ENCODE measurements at places on chromosomes 11 and 22. TPM values are rescaled to one million over a fixed set of nuclear protein-coding genes. Genes with fewer than 3 reads are reported as not detected.

DNA sequence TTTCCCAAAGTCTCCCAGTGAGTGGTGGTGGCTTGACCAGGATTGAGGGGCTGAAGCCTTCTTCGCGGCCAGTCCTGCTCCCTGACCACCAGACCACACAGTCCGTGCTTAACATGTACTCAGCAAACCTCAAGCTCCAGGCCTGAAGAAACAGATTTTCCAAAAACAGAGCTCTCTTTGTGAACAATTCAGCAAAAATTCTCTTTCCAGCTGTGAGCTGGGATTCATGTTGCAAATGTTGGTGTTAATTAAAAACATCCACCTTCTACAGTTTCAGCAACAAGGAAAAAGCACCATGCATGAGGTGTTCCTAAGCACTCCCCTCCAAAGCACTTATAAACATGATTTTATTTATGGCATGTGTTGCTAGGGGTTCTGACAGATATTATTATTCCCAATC, 129.5 kb downstream of the ETS1 start:
- no peak for DNase-seq
- H3K4me3 ChIP-seq: no peak overlapping the region
- H3K27me3 ChIP-seq: no peaks in the 10 kb centered on the region
- no peak overlapping the region for H3K27ac ChIP-seq

RAG1 gene
- 0.70 TPM for total RNA-seq

GAL gene
- total RNA-seq: 65.2 TPM

DNA sequence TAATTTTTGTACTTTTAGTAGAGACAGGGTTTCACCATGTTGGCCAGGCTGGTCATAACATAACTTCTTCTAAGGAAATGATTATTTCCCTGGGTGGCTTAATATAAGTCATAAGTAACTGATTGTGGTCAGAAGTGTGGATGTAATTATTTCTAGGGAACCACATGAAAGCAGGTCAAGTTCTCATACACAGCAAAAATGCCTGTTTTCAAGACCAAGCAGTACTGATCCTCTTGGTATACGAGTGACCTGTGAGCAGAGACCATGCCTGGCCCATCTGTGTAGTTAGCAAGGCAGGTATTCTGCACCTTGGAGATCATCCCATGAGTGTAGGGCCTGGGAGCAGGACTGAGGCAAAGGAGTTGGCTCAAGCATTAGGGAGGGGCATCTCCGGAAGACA, 32.5 kb upstream of the NUCB2 start:
- no peak overlapping the region for H3K4me3 ChIP-seq
- H3K36me3 ChIP-seq: no peaks in the 10 kb centered on the region
- no peak overlapping the region for H3K27ac ChIP-seq
- H3K27me3 ChIP-seq: no peaks in the 10 kb centered on the region

DNA sequence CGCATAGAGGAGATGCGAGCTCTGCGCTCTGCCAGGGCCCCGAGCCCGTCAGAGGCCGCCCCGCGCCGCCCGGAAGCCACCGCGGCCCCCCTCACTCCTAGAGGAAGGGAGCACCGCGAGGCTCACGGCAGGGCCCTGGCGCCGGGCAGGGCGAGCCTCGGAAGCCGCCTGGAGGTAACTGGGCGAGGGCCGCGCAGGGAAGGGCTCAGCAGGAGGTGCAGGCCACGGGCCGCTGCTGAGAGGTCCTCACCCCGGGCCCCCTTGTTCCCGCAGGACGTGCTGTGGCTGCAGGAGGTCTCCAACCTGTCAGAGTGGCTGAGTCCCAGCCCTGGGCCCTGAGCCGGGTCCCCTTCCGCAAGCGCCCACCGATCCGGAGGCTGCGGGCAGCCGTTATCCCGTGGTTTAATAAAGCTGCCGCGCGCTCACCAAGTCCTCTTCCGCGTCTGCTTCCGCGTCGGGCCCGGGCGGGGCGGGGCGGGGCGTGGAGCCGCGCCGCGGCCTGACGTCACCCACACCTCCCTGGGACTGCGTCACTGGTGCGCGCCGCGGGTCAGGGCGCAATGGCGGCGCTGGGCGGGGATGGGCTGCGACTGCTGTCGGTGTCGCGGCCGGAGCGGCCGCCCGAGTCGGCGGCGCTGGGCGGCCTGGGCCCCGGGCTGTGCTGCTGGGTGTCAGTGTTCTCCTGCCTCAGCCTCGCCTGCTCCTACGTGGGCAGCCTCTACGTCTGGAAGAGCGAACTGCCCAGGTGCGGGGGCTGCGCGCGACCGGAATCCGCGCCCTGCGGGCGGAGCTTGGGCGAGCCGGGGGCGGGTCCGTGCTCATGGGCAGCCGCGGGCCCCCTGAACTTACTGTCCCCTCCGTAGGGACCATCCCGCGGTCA, at the start of gene RCE1:
TSS of gene RCE1 (plus strand) at position 546 of the 880 bp plus-strand sequence. CDS start at position 561, 15 bp downstream.
- peak; percentile 90 for DNase-seq
- no peaks in the 10 kb centered on the region for H3K4me1 ChIP-seq
- peaks cover 37% of the 10 kb centered on the region for H3K36me3 ChIP-seq
- H3K27ac ChIP-seq: no peak within 1 kb of the TSS
- no peaks in the 10 kb centered on the region for H3K27me3 ChIP-seq

GRCh38 chr11:12089473-12089872, 20.9 kb upstream of the MICAL2 start:
- no peaks in the 10 kb centered on the region for H3K36me3 ChIP-seq
- no peak for DNase-seq
- H3K4me1 ChIP-seq: no peaks in the 10 kb centered on the region
- H3K27me3 ChIP-seq: no peaks in the 10 kb centered on the region

SYT12 gene
- 2.1 TPM for total RNA-seq

DNA sequence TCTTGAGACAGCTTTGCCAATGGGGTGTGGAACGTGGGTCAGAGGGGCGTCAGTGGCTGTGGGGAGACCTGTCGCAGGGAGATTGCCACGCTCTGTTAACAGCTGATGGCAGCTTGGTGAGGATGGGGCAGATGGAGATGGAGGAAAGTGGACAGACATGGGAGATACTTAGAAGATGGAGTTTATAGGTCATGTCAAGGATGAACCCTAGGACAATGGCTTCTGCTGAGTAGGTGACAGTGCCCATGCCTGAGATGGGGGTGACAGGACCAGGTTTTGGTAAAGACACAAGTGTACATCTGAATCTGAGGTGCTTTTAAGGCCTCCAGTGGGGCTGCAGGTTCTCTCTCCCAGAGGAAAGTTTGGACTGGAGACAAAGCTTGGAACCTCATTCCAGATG, 51.5 kb upstream of the ACCSL start:
- no peaks in the 10 kb centered on the region for H3K4me1 ChIP-seq
- H3K27ac ChIP-seq: no peak overlapping the region
- no peaks in the 10 kb centered on the region for H3K27me3 ChIP-seq
- no peak for DNase-seq
- H3K4me3 ChIP-seq: no peak overlapping the region

ACTN3 gene
- total RNA-seq: 45.7 TPM

PGA5 gene
- total RNA-seq: 0.33 TPM

- peak; percentile 43 for DNase-seq
- peaks cover 15% of the 10 kb centered on the region for H3K36me3 ChIP-seq
- no peak overlapping the region for H3K27ac ChIP-seq
- H3K4me3 ChIP-seq: no peak overlapping the region
- no peaks in the 10 kb centered on the region for H3K27me3 ChIP-seq
- H3K4me1 ChIP-seq: no peaks in the 10 kb centered on the region
These were observed 16.1 kb upstream of the OR52K1 start for GRCh38 chr11:4466131-4466870.

ENTHD1 gene
- not detected for total RNA-seq

GRCh38 chr11:59173964-59174663, 2.2 kb downstream of the DTX4 start:
- peak overlapping the region; percentile 94 for H3K4me3 ChIP-seq
- no peak overlapping the region for H3K27ac ChIP-seq
- H3K27me3 ChIP-seq: no peaks in the 10 kb centered on the region
- H3K36me3 ChIP-seq: peaks cover 18% of the 10 kb centered on the region
- H3K4me1 ChIP-seq: peaks cover 3% of the 10 kb centered on the region

DNA sequence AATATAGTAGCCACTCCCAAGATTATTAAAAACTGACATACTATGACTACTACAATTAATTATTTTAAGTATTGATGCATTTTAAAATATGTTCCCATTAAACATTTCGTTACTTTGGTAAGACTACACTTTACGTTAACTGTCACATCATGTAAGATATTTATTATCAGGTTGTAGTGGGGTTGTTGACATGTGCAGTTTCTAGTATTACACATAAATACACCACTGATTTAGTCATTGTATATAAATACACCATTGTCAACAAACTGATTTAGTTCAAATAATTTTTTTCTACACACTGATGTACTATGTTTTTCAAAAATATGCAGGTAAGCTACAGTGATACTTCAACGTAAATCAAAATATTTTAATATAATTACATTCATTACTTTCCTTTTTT, 11.5 kb downstream of the ST13 start:
- H3K4me3 ChIP-seq: no peak overlapping the region
- peaks cover 22% of the 10 kb centered on the region for H3K36me3 ChIP-seq
- no peaks in the 10 kb centered on the region for H3K27me3 ChIP-seq
- no peaks in the 10 kb centered on the region for H3K4me1 ChIP-seq
- no peak overlapping the region for H3K27ac ChIP-seq

GRCh38 chr11:130435671-130436070, 7.3 kb upstream of the ADAMTS8 start:
- no peak overlapping the region for H3K27ac ChIP-seq
- no peak overlapping the region for H3K4me3 ChIP-seq
- H3K4me1 ChIP-seq: no peaks in the 10 kb centered on the region
- DNase-seq: no peak

- H3K4me1 ChIP-seq: no peaks in the 10 kb centered on the region
- DNase-seq: no peak
- no peak overlapping the region for H3K4me3 ChIP-seq
- no peaks in the 10 kb centered on the region for H3K27me3 ChIP-seq
These were observed 230.6 kb upstream of the TENM4 start for GRCh38 chr11:79671401-79671800.

GRCh38 chr11:19746086-19746485, 33.4 kb downstream of the NAV2 start:
- no peak for DNase-seq

GRCh38 chr11:126185259-126186024, 26.0 kb downstream of the RPUSD4 start:
- H3K4me3 ChIP-seq: no peak overlapping the region
- DNase-seq: no peak
- H3K36me3 ChIP-seq: peaks cover 6% of the 10 kb centered on the region
- H3K4me1 ChIP-seq: no peaks in the 10 kb centered on the region
- H3K27ac ChIP-seq: no peak overlapping the region

DNA sequence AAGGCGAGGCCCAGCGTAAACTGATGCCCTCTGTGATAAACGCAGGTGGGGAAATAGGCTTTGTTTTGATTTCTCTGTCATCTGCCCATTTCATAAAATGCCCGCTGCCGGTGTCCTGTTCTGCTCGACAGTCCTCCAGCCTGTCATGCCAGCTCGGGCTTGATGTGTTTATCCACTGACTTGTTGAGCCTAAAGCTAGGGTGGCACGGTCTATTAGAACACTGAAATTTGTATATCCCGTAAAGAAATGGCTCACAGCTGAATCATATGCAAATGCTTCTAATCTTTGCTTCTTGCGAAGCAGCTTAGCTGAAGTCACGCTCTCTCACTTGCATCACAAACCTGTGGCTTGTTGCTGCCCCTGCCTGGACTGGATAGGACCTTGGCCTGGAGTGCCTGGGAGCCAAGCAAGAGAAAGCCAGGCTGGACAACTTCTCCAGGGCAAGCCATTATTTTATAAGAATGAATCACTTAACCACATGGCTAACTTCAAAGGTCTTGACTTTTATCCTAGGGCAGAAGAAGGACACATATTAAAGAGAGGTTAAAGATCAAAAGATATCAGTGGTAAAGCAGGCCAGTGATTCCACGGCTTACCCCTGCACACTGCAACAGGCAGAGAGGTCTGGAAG, 33.1 kb downstream of the EHF start:
- no peak for DNase-seq
- no peak overlapping the region for H3K27ac ChIP-seq
- no peak overlapping the region for H3K4me3 ChIP-seq
- no peaks in the 10 kb centered on the region for H3K36me3 ChIP-seq
- H3K4me1 ChIP-seq: peaks cover 7% of the 10 kb centered on the region

- no peak overlapping the region for H3K27ac ChIP-seq
These were observed 5.7 kb downstream of the MUC5AC start for GRCh38 chr11:1163321-1163910.

GRCh38 chr11:118524757-118525470, 2.4 kb upstream of the TTC36 start:
- no peaks in the 10 kb centered on the region for H3K4me1 ChIP-seq
- H3K4me3 ChIP-seq: no peak overlapping the region
- H3K27ac ChIP-seq: no peak overlapping the region
- H3K27me3 ChIP-seq: no peaks in the 10 kb centered on the region
- peaks cover 54% of the 10 kb centered on the region for H3K36me3 ChIP-seq

TSKU gene
- 25.4 TPM for total RNA-seq

OR2AG2 gene
- total RNA-seq: 0.26 TPM

SDHAF2 gene
- 45.2 TPM for total RNA-seq

SLC22A25 gene
- not detected for total RNA-seq

PATE2 gene
- 0.44 TPM for total RNA-seq

MYOD1 gene
- not detected for total RNA-seq

DNA sequence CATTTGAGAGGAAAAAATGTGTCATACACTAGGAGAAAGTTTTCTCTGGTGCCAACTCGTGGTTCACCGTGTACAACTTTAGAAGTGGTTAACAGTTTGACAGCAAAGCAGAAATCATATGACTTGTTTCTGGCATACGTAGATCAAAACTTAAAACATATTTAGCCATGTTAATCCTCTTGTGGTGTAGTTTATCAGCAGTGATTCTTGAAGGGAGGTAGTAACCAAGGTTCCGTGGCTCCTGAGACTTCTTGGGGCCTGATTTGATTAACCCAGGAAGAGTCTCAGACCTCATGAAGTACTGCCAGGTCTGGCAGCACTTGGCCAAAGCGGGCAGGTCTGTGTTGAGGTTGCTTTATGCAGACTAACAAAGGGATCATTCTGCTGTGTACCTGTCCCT, 40.5 kb downstream of the SREBF2 start:
- H3K27me3 ChIP-seq: no peaks in the 10 kb centered on the region
- no peaks in the 10 kb centered on the region for H3K4me1 ChIP-seq
- no peak for DNase-seq
- peaks cover 88% of the 10 kb centered on the region for H3K36me3 ChIP-seq
- no peak overlapping the region for H3K27ac ChIP-seq

OR5P2 gene
- not detected for total RNA-seq

GRCh38 chr11:128522943-128523518, 64.3 kb downstream of the ETS1 start:
- no peaks in the 10 kb centered on the region for H3K36me3 ChIP-seq
- no peak overlapping the region for H3K27ac ChIP-seq
- peaks cover under 1% of the 10 kb centered on the region for H3K4me1 ChIP-seq
- H3K4me3 ChIP-seq: peak overlapping the region; percentile 86
- no peak for DNase-seq

ABCC8 gene
- total RNA-seq: 3.2 TPM
